Activated B cell treated with CpG ODN at 0.5 μM for 24 hours (primary cell): ENCODE measurements at places on chromosomes 12 and 14. TPM values are rescaled to one million over a fixed set of nuclear protein-coding genes. Genes with fewer than 3 reads are reported as not detected.

KSR2 gene
- total RNA-seq: not detected in 2 replicates

RHNO1 gene
- total RNA-seq: 12.4 and 14.4 TPM in 2 replicates

KCNK10 gene
- total RNA-seq: 0.07 and 0.13 TPM in 2 replicates

INHBC gene
- total RNA-seq: 0.10 TPM in 1 of 2 replicates, not detected in the other

RACGAP1 gene
- 12.2 and 12.6 TPM in 2 replicates for total RNA-seq

CIDEB gene
- 9.2 and 9.4 TPM in 2 replicates for total RNA-seq

DNA sequence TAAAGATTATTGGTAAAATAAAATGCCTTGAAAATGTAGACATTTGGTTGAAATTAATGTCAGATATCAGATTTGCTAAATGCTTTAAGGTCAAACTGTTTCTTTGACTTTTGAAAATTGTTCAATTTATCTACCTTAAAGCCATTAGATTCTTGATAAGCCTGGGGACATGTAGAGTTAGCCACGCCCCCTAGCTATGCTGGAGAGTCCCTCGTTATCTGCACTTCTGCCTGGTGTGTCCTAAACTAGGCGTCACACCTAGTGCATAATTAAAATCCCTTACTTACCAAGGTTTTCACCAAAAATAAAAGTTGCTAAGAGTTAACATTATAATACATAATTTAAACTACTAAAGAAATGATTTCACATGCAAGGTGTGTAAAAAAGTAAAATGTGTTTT, 79.5 kb downstream of the EGLN3 start:
- DNase-seq: no peak

DNA sequence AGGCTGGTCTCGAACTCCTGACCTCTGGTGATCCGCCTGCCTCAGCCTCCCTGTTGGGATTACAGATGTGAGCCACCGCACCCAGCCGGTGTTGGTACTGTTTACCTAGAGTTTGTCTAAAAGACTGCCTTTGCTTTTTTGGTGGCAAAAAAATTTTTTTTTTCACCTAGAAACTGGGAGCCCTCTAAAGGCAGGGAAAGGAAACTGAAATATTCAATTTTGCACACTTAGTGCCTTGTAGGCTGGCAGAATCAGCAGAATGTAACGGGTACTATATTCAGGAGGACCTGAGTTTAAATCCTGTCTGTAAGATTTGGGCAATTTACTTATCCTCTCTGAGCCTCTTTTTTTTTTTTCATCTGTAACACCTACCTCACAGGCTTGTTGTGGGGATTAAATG, 43.6 kb downstream of the PAPLN start:
- no peak for DNase-seq

- no peak for DNase-seq
These were observed 50.4 kb downstream of the KCNK10 start for GRCh38 chr14:88272390-88273269.

DNA sequence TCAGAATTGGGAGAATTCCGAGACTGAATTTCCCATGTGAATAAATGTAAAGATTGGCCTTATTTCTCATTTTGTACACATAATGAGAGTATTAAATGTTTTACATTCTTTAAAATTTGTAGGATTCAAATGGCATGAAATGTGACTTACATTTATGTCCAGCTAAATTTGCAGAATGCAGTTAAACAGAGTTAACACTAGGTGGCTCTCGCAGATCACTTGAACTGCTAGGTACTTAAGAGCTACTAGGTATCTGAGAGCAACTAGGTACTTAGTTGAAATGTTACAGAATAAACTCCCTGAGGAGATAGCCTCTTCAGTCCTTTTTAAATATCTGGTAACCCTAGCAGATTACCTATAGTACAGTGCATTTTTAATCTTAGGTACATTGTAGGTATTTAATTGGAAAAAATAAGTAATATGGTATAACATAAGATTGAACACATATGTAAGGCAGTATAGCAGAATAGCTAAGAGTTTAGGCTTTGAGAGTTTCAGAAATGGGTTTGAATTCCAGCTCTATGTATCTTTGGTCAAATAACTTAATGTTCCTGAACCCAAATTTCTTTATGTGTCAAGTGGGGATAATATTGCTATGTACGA, 73.8 kb downstream of the KIAA0586 start:
- DNase-seq: no peak

- DNase-seq: no peak
These were observed 8.3 kb upstream of the WSCD2 start for GRCh38 chr12:108120863-108121165.

DNA sequence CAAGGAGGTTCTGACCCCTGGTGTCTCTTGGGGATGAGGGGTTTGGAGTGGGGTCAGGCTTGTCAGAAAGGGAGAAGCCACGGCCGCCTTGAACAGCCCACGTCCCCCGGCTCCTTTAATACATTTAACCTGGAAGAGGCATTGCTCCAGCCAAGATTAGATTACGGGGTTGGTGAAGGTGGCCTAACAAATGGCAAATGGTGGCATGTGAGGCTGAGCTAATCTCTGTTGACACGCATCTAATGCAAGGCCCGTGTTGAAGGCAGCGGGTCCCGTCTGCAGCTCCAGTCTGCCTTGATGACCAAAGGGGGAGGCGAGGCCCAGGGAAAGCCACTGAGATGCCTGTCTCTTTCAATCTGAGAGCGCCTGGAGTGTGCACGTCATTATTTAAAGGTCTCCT, 673.7 kb upstream of the TBX3 start:
- no peak for DNase-seq

DNA sequence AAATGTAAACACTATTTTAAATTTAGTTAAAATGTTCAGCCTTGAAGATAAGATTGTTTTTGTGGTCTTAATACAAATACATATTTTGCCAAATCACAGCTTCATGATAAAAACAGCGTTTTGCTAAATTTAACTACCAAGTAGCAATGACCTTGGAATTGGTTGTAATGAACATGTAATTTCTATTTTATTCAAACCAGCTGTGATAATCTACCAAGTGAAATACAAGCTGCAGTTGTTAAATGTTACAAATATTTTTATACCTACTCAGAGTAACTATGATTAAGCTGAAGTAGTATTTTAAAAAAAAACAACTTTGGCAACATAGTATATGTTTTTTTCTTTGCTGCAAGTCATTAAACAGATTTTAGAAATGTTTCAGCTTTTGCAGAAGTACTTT, 96.2 kb downstream of the CPSF2 start:
- no peak for DNase-seq

GRCh38 chr14:65359503-65359902, 53.0 kb upstream of the FUT8 start:
- no peak for DNase-seq

DNA sequence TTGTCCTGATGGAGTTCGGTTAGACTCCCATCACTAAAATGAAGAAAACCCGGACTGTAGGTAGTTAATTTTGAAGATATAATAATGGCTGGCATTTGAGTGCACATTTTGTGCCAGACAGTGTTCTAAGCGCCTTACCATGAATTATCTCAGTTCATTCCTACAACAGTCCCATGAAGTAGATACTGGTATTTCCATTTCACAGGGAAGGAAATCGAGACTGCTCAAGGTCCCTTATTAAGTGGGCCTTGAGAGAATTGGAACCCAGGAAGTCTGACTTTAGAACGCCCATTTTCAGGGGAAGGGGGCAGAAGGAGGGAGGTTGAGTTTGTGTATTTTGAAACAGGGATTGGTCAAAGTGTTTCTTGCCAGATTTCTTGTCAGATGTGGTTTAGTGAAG, 855 bp downstream of the MNAT1 start:
- DNase-seq: no peak

GRCh38 chr14:89721956-89722355, 232.6 kb downstream of the EFCAB11 start:
- no peak for DNase-seq

GRCh38 chr12:48813465-48814261, 4.6 kb upstream of the CACNB3 start:
- DNase-seq: no peak

- no peak for DNase-seq
These were observed 354.9 kb downstream of the DIO2 start for GRCh38 chr14:79856381-79856780.
